ENCODE measurements at places on chromosomes 12 and 14.

DNA sequence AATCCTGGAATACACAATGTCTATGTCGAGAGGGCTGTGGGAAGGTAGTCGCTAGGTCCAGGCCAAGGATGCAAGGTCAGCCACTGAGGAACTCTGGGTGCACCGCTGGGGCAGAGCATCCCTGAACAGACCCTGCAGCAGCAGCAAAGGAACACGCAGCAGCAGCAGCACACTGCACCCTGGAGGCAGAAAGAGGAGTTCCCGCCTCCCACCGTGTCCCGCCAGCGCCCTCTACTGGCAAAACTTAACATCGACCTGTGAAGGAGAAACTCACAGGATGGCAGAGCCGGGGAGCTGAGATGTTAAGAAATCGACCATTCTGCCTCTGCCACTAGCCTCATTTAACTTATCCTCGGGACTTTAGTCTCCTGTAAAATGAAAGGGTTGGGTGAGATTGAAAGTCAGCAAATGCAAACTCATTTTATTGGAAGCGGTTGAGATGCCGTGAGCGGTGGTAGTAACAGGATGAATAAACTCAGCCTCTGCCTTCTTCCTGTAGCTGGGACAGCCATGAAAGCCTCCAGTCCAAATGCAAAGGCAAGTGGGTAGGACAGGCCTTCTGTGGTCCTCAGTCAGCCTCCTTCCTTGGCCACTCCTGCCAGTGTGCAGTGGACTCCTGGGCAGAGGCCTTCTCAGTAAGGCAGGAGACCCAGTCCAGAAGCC, 45.6 kb downstream of the STAB2 start:
- no peak for DNase-seq

- DNase-seq, result no peak
Observed at GRCh38 chr12:15979096-15980092, 68.3 kb downstream of the DERA start.

- no peak for DNase-seq
Observed at GRCh38 chr12:64459394-64459891, 7.5 kb downstream of the TBK1 start.

DNA sequence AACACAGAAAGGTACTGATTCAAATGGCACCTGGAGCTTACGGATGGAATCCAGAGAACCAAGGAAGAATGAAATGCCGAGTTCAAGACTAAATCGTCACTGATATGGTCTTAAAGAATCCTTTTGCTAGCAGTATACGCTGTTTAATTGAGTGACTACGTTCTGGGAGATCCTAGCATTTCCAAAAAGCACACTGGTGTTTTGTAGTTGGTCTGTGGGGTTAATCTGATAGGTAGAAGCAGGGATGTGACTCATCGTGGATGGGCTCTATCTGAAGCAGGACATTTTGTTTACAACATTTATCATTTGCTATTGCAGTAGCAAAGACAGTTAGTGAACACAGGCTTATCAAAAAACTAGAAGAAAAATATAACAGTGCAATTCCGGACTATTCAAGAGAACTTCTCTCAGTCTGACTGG, 169.2 kb upstream of the HMGA2 start:
- DNase-seq, result no peak

- no peak for DNase-seq
Observed at GRCh38 chr14:77822307-77822706, 22.4 kb downstream of the ADCK1 start.

DNA sequence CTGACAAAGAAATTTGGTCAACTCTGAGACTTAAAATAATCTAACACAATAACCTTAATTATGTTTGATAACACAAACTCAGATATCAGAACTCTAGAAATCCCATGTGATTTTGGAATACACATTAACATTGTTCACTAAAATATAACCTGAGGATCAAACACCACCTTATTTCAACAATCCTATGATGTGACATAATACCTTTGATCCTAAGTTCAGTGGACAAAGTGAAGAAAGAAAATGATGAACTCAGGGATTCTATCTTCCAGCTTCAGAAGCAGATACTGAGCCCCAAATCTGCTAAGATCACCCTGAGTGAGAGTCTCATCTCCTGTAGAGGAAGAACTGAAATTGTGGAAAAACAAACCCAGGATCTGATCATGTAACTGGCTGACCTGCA, 35.7 kb upstream of the APOF start:
- no peak for DNase-seq

DNA sequence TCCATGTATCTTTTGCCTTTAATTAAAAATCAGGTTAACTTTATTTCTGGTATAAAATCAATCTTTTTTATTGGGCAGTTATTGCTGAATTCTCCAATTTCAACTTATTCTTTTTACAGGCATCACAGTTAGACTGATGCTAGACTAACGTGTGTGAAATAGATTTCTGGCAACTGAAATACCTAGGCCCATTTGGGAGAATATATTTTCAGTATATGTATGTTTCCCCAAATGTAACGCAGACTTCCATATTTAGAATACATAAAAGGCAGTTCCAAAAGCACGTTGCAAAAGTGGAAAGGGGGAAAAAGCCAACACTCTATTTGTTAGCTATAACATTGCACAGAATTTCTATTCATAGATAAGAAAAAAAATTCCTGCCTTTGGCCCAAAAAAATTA, 297.0 kb downstream of the ATP23 start:
- no peak for DNase-seq

DNA sequence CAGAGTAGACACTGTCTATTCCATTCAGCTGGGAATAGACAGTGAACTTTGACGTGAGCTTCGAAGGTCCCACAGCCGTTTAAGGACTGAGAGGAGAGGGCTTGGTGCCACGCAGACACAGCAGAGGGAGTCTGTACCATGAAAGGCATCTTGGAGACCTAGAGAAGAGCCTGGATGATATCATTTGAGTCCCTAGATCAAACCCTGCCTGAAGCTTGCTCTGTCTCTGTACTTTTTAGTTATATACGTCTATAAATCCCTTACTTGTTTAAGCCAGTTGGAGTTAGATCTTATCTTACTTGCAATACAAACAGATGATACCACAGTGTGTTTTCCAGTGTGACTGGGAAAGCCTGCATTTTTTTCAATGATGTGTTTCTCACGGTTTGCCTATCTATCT, 128.9 kb upstream of the RTL1 start:
- DNase-seq, result no peak

DNA sequence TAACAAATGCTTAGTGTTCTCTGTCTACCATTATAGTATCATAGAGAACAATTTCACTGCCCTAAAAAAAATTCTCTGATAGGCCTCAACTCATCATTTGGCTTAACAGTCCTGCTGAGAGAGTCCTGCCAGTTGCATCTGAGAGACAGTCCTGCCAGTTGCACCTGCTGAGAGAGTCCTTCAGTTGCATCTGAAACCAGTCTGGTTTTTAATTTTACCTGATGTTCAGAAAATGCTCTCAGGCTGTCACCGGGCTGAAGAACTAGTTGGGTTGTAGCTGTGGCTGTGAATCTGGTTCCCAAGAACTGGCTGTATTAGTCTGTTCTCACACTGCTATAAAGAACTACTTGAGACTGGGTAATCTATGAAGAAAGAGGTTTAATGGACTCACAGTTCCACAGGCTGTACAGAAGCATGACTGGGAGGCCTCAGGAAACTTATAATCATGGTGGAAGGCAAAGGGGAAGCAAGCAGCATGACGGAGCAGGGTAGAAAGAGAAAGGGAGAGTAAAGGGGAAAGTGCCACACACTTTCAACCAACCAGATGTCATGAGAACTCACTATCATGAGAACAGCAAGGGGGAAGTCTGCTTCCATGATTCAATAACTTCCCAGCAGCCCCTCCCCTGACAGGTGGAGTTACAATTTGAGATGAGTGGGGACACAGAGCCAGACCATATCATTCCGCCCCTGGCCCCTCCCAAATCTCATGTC, 51.6 kb downstream of the PRKCH start:
- DNase-seq, result no peak

DNA sequence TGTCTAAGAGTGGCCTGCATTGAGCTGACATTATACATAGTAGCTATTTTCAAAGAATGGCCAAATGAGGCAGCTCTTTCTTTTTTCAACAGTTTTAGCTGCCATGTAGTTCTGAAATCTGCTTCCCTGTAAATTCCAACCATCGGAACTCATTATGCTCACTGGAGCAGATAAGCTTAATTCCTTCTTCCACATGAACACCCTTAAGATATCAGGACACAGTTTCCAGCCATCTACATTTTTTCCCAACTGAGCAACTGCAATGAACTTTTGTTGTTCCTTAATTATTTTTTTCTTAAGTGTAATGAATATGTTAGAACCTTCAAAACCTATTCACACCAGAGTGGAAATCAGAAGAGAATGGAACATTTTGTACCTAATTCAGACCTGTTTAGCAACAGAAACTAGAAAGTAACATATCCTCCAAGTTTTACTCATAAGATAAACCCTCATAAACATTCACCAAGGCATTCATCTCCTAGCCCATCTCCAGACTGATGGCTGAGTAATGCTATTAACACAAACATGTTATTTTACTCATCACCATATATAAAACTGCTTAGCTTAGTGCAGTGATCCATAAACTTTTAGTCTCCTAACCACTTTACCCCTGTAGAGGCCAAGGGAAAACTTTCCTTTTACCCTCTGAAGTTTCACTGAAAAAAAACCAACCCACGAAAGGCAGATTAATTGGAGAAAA, 296.1 kb upstream of the SYT1 start:
- DNase-seq, result no peak

- DNase-seq, result no peak
Observed at GRCh38 chr12:89355243-89356068, 3.2 kb upstream of the DUSP6 start.

GRCh38 chr12:17992002-17992656, 97.9 kb downstream of the RERGL start:
- no peak for DNase-seq

DNA sequence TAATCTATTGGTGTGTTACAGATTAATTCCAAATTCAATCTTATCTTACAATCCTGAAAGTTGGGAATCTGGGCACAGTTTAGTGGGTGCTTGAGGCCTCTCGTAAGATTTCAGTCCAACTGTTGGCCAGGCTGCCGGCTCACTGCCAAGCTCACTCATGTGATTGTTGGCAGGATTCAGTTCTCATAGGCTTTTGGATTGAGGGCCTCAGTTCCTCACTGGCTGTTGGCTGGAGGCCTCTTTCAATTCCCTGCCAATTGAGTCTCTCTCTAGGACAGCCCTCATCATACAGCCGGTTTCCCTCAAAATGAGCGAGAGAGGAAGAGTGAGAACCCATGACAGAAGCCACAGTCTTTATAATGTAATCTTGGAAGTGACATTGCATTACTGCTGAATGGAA, 123.5 kb upstream of the FBXO33 start:
- no peak for DNase-seq

- no peak for DNase-seq
Observed at GRCh38 chr12:50043854-50044253, 13.5 kb upstream of the ASIC1 start.

DNA sequence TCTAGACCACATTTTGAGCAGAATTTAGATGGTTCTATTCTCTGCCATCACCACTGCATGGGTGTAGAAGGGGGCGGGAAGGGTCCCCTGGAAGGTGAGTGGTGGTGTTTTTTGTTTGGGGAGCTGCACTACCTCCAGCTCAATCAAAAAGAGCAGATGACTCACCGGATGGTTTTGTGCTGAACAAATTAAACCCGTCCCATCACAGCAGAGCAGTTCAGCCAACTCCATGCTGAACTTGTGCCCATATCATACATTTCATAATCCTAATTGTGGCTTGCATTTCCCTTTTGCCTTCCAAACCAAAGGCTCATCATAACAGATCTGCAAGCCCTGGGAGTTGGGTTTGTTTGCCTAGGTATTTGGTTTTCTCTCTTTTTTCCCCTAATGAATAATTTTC, 53.0 kb upstream of the RPH3A start:
- no peak for DNase-seq

DNA sequence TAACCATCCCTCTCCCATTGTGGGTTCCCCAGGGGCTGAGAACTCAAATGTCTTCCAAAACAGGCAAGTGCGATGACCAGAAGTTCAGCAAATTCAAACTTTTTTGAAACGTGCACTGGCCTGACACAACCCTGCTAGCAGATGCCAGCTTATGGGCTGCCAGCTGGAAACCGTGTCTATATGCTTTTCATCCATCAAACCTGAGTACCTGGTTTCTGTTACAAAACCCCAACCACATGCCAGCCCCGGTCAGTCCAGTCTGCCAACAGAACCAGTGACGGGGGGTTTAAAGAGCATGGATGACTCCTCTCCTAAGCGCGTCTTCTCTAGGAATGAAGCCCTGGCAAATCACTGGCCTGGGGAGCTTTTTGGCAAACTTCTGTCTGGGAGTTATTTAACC, 189.7 kb downstream of the TTC7B start:
- DNase-seq, result no peak

GRCh38 chr14:68268197-68268596, 448.6 kb downstream of the RAD51B start:
- no peak for DNase-seq

GRCh38 chr12:111443586-111443985, 37.9 kb downstream of the SH2B3 start:
- DNase-seq, result no peak

DNA sequence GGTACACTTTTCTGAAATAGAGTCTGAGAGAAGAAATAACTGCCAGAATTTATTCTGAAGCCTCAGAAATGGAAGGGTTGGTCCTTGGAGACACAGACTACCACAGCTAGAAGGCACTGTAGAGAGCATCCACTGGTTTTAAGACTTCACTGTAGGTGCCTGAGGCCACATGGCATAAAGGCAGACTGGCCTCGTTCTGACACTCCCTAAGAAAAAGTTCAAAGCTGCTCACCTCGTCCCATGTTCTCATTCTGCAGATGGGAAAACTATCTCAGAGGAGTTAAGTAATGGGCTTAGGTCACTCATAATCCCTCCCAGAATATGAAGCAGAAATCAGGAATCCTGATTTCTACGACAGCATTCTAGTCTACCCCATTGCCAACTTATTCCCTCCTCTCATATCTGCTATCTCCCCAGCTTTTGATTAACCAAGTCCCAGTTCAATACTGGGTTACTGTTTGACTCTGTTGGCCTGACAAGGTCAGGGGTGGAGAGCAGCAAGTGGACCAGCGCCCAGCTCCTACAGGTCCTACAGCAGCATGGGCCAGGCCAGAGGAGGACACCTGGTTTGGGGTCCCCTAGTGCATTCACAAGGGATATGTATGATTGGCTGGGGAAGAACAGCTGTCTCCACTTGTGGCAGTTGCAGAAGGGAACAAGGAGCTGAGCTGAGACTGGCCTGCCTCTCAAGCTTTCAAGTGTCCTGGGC, 3.7 kb downstream of the ITGA5 start:
- DNase-seq, result no peak

Measured in cortex of kidney (tissue), 1 donor.